ENCODE measurements at places on chromosomes 3 and 15. TPM values are rescaled to one million over a fixed set of nuclear protein-coding genes. Genes with fewer than 3 reads are reported as not detected.
A peak's percentile ranks its signal among the peaks of the same experiment; 100 is the strongest.

The SH3GL3 gene
- total RNA-seq, result 3.3 TPM

The CLCN2 gene
- 0.85 TPM for total RNA-seq

The C3orf70 gene
- 0.76 TPM for total RNA-seq

The TMIE gene
- total RNA-seq, result 0.85 TPM

The GOLGA8J gene
- 0.05 TPM for total RNA-seq

GRCh38 chr15:84006421-84006820 lies 229.2 kb upstream of the GOLGA6L4 start:
- DNase-seq, result no peak

DNA sequence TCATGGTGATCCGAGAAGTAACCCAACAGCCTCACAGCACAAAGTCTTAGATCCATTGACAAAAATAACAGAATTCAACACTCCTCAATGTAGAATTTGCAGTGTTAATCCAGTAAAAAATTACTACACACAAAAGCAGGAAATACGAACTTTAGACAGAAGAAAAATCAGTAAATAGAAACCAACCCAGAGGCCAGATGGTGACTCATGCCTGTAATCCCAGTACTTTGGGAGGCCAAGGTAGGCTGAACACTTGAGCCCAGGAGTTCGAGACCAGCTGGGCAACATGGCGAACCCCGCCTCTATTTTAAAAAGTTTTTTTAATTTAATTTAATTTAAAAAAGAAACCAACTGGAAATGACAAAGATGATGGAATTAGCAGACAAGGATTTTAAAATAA lies 36.1 kb downstream of the SELENOT start:
- no peak for DNase-seq

- DNase-seq, result no peak
Observed at GRCh38 chr3:100072326-100073048, 41.8 kb downstream of the FILIP1L start.

DNA sequence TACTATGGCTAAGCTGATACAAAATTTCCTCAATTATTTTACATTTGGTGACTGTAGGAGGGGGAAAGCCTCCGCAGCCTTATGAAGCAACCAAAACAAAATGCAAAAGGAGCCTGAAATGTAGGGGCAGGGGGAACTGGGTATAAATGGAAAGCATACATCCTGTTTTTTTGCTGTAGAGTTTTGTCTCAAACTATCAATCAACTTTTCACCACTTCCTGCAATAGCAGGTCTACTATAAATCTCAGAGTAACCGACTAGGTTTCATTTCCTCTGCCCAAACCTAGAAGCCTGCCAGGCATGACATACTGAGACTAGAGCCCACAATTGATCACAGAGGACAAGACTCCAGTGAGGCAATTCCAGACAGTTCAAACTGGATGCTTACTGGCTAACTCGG lies 91.3 kb downstream of the SHQ1 start:
- peak; percentile 89 for DNase-seq

- DNase-seq, result no peak
Observed at GRCh38 chr3:179421500-179421899, 29.8 kb downstream of the GNB4 start.

- no peak for DNase-seq
Observed at GRCh38 chr3:32960404-32961170, 9.1 kb downstream of the CCR4 start.

DNA sequence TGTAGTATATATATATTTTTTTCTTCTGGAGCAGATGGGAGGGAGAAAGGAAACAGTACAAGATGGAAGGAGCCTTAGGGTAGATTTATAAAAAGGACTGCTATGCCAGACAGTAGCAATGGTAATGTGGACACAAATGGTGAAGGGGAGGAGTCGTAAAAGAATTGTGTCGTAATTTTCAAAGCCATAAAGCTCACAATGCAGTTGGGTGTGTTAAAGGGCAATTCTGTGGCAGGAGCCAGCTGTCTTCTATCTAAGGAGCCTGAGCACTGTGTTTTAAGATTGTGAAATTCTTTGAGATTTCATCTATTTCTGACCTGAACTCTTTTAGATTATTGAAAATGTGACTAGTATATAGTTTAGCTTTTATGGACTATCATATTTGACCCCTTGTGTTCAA lies 58.9 kb downstream of the CNOT10 start:
- DNase-seq, result no peak

DNA sequence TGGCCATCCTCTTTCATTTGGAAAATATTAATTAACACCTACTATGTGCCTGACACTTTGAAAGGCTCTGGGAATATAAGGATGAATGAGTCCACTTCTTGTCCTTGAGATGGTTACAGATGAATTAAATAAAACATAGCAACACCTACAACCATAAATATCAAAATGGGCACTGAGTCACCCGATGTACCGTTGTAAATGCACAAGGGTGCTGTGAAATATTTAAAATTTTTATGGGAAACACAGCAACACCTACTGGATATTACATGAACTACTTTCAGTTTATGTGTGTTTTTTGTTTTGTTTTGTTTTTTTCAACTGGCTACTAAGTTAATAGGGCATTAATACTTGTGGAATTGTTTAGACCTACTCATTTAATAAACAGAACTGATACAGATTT lies 239.0 kb upstream of the NAALADL2 start:
- no peak for DNase-seq

DNA sequence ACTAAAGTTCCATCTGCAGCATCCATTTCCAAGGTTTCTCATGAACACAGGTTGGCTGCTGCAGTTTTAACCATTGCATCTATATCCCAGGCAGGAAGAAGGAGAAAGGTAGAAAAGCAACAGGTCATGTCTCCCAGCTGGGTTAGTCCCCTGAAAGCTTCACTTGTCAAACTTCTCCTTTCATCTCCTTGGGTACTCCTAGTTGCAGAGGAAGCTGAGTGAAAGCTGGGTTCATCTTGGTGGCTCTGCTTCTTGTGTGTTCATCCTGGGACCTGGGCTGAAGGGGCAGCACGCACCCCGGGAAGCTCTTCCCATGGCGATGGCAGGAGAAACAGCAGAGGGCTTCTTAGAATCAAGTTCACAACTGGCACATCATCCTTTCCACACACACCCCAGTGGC lies 61.3 kb upstream of the NR2C2 start:
- DNase-seq, result no peak

- no peak for DNase-seq
Observed at GRCh38 chr15:68217341-68217740, 12.2 kb downstream of the CLN6 start.

DNA sequence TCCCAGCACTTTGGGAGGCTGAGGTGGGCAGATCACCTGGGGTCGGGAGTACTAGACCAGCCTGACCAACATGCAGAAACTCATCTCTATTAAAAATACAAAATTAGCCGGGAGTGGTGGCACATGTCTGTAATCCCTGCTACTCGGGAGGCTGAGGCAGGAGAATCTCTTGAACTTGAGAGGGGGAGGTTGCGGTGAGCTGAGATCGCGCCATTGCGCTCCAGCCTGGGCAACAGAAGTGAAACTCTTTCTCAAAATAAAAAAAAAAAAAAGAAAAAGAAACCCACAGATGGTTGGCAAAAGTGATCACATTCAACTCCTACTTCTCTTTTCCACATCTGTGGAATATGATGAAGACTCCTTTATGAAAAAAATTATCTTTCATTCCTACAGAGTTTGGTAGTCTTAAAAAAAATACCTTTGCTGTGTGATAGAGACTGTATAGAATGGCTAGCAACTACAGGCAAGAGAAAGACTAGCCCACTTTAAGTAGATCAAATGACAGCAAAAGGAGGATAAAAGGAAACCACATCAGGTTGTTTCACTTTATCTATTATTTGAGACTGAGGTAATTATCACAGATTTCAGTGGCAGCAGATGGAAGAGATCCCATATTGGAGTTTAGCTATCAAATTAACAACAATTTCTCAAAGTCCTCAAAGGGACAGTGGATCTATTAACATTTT lies 172.9 kb upstream of the TSPAN3 start:
- DNase-seq, result no peak

GRCh38 chr3:48409291-48410201 lies 20.3 kb downstream of the PLXNB1 start:
- no peak for DNase-seq
